Left cardiac atrium (tissue), 4 donors: ENCODE measurements at places on chromosomes 3 and 15.
A peak's percentile ranks its signal among the peaks of the same experiment; 100 is the strongest.

DNA sequence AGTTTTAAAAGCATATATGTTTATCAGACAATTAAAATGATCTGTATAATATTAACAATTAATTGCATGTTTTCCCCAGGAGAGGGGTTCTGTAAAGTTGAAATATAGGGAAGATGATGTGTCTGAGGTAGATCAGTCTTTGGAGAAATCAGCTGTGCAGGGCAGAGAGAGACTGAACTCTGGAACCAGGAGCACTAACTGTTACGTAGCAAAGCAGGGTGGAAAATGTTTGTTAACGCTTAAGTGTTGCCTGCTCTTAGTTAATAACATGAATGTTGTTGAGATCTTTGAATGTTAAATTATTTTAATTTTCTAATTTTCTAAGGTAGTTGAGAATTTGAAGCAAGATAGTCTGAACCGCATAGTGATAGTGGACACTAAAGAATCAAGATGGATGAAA is 57.5 kb downstream of the NEO1 start:
- no peak for DNase-seq

GRCh38 chr15:91776104-91776503 is 77.4 kb upstream of the SLCO3A1 start:
- no peak for DNase-seq

DNA sequence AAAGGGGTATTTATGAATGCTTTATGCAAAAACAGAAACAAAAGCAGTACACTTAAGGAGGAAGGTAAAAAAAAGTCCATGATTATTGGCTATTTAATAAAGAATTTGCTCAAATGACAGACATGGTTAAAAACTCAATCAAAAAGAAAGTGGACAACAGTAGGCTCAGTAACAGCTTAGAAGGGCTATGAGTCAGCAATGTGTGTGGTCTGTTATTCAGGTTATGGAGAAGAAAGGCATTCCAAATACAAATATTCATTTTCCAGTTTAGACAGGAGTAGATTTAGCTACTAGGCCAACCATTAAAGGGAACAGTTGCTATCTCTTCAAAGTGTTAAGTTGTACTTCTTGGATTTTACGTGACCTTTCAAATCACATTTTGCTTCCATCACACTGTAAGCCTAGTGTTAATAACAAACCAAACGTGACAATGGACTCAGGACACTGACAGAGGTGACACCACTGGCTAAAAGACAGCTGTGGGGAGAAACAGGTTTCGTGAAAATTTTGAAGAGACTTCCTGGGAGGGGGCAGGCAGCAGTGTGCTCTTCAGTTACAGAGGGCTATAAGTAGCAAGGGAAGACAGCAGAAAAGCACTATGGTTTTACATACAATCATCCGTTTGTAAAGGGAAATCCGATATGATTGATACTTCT is 41.7 kb upstream of the MYO5C start:
- no peak for DNase-seq

DNA sequence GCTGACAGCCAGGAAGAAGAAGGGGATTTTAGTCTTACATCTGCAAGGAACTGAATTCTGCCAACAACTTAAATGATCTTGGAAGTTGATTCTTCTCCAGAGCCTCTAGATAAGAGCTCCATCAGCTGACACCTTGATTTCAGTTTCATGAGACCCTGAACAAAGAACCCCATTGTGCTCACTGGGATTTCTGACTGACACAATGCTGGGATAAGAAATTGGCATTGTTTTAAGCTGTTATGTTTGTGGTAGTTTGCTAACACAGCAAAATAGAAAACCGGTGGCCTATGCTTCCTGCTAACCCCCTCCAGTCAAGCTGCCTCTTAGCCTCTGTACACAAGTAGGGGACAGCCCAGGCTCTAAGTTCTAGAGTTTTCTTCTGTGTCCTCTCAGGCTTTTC is 36.2 kb downstream of the MASP1 start:
- no peak for DNase-seq

GRCh38 chr15:100879464-100880138 is at the start of gene ALDH1A3:
Gene ALDH1A3 (plus strand): TSS chr15:100879831. CDS start chr15:100879908, 77 bp downstream.
- DNase-seq, result peak; percentile 69

DNA sequence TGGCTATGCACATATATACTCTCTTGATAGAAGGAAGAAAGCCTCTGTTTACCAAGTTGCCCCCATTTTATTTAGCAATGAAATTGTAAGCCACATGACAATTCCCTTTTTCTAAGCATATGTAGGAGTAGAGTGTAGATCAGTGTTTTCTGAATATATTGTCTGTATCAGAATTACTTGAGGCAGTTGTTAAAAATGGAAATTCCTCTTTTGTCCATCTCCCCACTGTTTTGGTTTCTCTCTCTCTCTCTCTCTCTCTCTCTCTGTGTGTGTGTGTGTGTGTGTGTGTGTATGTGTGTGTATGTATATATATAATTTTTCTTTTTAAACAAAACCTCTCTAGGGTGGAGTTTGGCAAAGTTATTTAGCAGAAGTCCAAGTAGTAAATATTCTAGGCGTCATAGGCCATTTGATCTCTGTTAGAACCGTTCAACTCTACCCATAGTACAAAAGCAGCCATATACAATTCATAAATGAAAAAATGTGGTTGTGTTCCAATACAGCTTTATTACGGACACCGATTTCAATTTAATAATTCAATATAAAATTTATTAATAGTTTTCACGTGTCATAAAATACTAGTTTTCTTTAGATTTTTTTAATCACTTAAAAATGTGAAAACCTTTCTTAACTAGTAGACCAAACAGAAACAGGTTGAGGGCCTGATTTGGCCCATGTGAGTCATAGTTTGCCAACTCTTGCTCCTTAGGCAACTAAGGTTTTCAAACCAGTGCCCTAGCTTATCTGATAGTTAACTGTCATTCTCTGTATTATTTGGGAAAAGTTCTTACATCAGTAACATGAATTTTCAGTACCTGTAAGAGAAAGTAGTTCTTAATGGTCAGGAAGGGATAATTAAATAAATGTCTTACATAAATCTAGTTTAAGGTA is 39.8 kb downstream of the UBE2E1 start:
- DNase-seq, result no peak

DNA sequence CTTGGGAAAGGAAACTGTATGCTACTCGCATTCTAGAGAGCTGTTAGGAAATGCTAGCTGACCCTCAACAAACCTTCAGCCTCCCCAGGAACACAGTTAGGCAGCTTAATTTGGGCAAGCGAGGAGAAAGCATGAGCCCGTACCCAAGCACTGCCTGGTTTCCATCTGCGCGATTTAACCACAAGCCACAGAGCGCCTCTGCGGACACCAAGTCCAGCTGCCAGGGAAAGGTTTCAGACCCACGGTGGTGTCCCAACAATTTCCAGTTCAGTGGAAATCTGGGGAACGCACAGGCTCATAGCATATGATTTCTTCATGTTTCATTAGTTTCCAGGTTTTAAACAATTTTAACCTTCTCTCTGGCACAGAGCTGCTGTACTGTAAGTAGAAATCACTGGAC is 617.6 kb downstream of the FHIT start:
- peak; percentile 26 for DNase-seq

- no peak for DNase-seq
Observed at GRCh38 chr15:55917881-55918296, 75.5 kb downstream of the NEDD4 start.

GRCh38 chr15:36403351-36403750 is 176.1 kb upstream of the CDIN1 start:
- DNase-seq, result no peak

DNA sequence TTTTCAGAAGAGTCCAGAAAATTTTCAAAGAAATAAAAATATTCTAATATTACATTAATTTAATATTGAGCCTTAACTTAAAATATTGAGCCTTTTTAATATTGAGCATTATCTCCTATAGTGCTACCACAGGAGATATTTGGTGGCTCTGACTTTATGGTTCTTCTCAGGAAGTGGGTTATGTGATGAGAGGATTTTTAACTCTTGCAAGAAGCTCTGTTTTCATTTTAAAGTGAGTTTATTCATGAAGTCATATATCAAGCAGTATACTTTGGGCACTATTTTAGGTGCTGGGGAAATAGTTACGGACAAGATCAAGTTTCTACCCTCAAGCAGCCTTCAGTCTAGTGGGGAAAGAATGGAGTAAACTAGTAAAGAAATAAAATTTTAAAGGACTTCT is 13.4 kb upstream of the MBNL1 start:
- no peak for DNase-seq

DNA sequence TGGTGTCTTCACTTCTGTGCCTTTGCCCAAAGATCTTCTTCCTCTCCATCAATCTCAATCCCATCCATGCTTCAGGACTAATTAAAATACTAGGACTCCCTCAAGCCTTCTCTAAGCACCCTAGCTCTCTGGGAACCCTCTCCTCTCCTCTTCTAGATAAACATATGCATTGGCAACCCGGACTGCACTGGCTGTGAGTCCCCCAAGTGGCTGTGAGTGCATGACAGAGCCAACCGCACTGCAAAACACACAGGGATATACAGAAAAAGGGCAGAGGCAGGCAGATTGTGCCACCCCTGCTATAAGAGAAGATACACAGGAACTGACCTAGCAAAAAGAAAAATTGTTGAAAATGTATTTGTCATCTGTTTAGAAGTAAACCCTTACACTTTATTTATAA is 457.1 kb downstream of the MFSD1 start:
- DNase-seq, result no peak

DNA sequence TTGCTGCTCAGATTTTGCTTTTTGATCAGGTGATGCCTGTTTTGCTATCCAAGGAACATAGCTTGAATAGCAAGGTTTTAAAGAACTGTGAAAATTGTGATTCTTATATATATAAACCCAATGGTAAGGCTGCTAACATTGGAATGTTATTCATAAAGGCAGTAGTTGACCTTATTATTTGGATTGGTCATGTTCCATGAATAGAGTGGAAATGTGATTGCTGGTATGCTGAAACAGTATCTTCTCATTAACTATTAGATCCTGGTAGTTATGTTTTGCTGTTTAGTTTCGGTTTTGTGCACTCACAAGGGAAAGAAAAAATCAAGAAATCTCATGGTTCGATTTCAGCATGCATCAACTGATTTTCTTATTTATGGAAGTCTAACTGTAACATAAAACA is 78.7 kb upstream of the NPHP3 start:
- no peak for DNase-seq

- no peak for DNase-seq
Observed at GRCh38 chr15:33380406-33380805, 69.6 kb downstream of the RYR3 start.

- no peak for DNase-seq
Observed at GRCh38 chr3:167716920-167717319, 17.8 kb downstream of the PDCD10 start.

- DNase-seq, result no peak
Observed at GRCh38 chr15:40463279-40463678, 7.5 kb upstream of the CHST14 start.

- no peak for DNase-seq
Observed at GRCh38 chr3:134755821-134756220, 39.2 kb upstream of the EPHB1 start.

GRCh38 chr3:53346514-53346913 is 829 bp downstream of the DCP1A start:
- no peak for DNase-seq

DNA sequence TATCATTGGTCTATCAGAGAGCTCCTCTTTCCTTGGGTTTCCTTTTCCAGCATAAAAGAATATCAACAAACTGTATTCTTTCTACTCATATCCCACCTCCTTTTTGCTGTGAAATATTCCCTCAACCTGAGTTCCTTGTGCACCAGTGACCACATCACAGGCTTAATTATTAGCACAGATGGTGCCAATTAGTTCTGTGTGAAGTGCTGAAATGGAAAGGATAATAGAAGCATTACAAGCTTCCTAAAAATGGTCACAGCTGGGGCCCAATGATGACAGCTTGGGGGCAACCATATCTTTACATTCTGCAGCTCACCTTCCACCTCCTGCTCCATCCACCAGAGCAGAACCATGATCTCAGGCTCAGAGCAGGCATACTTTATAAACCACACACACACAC is 84.6 kb downstream of the ANO10 start:
- no peak for DNase-seq

GRCh38 chr15:91318516-91318915 is 218.5 kb downstream of the SV2B start:
- DNase-seq, result no peak

DNA sequence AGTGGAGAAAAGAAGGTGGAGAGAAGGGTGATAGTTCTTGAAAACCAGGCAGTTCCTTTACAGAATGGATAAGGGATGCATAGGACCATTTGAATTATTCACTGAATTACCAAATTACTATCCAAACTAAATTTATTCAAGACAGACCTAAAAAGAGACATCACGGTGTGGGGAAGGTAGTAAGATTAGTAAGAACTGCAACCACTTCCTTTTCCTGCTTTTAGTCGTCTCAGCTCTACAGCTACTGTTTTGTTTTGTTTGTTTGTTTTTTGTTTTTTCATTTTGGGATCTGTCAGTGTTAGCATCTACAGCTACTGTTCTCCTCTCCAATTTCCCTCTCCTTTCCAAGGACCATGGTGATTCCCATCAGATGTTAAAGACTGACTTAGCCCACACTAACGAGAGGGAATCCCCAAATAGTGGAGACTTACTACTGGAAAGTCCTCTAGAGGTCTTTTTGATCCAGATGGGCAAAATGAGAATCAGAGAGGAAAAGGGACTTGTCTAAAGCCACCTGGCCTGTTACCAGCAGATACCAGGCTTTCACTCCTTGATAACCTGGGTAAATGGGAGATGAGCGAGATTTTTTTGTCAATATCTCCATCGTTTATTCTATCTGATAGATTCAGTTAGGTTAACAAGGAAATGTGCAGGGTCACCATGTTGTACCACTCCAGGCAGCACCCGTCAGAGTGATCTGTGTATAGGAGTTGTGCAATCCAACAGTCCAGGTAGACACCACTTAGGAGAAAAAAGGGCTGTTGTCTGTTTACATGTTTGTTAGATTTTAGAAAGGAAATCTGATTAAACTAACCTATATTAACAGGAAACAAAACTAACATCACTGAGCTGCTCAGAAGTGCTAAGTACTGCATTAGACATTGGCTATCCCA is 6.0 kb downstream of the HCLS1 start:
- no peak for DNase-seq

DNA sequence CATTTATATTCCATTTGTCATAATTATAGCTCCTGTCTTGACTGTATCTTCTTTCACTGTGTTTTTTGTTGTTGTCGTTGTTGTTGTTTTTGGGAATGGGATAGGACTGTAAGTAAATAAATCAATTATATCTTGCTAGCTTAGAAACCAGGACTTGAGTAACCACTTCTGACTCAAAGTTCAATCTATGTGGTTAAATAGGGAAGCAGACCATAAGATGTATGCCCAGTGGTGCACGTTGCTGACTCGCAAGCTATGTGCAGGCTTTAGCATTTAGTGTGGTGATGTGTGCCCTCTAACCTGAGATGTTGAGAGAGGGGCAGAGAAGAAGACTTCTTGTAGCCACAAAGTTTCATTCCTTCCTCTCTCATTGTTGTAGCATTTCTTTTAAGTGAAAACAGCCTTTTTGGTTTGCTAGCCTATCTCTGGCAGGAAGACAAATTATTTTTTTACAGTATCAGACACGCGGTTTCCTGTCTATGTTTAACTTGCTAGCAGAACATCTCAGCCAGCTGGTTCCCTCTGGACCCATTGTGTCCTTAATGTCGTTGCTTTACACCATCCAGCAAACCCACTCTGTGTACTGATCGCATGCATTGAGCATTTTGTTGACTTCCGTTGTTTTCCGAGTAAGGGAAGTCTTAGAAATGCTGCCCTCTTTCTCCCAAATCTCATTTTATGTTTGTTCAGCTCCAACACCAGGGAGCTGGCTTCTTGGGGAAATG is 52.1 kb downstream of the TGFBR2 start:
- no peak for DNase-seq

GRCh38 chr3:59540696-59541095 is 490.9 kb upstream of the CFAP20DC start:
- DNase-seq, result no peak

- no peak for DNase-seq
Observed at GRCh38 chr15:63528138-63528659, 23.8 kb downstream of the USP3 start.
